NCI-H2081 treated with DMSO at 0.1 percent for 48 hours (cell line): ENCODE measurements at places on chromosomes 1 and 21.

- no peak for DNase-seq
Observed at GRCh38 chr21:44878053-44878982, 4.8 kb upstream of the PTTG1IP start.

DNA sequence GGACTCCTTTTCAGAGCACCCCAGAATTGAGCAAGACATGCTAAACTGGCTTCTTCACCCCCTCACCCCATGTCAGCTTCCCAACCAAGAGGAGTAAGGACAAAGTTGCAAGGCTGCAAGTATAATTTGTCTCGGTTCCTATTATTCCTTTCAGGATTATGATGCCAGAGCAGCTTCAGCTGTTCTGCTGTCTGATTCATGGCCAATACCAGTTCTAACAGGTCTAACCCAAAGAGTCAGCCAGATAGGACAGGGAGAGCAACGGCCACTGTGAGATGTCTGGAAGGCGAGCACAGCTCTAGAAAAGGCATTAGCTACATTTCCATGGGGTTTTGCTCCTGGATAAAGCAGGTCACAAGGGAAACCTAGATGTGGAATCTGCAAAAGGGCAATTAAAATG, 53.3 kb upstream of the HOOK1 start:
- DNase-seq, result no peak

- no peak for DNase-seq
Observed at GRCh38 chr21:28066076-28066475, 926.6 kb downstream of the LTN1 start.

GRCh38 chr1:34025675-34026074, 139.4 kb downstream of the CSMD2 start:
- DNase-seq, result no peak

- no peak for DNase-seq
Observed at GRCh38 chr1:107272321-107272720, 131.5 kb downstream of the NTNG1 start.

DNA sequence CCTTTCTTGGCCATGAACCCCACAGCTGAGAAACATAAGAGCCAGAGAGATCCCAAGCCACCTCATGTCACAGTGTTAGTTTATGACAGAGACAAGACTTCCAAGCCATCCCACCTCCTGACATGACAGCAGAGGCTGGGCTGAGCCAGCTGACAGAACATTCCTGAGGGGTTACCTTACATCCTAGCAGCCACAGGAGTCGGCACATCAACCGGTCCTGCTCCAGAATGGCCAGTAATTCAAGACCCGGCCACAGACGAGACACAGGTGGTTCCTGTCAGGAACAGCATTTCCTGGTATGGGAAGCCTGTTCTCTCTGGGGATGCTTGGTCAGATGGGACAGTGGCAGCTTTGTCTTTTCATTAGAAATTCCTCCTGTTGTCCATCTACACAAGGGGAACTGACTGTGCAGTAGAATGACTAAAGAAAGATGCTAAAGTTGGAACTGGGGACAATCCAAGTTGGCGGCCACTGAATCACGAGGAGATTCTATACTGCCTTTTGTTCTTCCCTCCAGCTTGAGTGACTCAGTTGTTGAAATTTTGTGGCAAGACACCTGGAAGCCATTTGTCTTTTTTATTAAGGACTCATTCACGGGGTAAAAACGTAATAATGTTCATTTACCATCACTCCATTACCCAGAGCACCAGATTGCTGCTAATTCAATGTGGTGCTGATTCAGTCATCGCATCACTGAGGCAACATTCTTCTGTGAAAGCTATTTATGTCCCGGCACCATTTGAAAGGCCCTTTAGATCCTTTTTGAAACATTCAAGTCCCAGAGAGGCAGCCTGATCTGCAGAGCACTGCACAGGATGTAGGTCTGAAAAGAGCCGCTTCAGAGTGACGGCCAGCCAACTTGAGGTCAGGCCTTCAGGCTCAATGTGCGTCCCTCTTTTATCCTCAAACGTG, 37.2 kb upstream of the NPL start:
- DNase-seq, result no peak

DNA sequence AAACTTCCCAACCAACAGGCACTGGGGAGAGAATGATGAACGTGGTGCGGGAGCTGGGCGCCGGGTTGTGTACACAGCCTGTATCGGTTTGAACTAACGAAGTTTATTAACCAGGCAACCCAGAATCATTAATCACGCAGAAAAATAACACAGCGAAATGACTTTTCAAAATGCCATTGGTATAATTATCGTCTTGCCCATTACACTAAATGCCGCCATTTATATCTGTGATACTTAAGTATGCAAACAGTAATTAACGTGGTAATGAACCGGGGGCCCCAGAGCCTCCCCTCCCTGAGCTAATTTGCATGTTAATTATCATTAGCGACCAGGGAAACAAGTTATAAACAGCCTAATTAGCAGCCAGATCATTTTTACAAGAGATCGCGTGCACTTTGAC, 5.1 kb upstream of the TTC34 start:
- DNase-seq, result no peak

DNA sequence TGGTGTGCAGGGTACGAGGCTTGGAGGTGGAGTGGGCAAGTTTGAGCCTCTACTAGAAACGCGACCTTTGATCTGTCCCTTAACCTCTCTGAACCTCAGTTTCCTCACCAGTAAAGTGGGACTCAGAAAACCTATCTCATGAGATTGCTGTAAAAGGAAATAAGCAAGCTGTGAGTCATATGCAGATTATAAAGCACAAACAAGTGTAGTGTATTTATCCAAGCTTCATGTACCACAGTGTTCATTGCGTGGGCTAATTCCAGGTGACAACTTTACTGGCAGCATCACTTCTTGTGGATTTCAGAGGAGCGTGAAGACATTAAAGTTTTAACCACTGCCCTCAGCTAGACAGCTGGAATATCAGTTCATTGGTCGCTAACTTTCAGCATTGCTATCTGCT, 44.4 kb downstream of the ZNF697 start:
- DNase-seq, result no peak

- no peak for DNase-seq
Observed at GRCh38 chr1:79090985-79091384, 84.5 kb upstream of the ADGRL4 start.

DNA sequence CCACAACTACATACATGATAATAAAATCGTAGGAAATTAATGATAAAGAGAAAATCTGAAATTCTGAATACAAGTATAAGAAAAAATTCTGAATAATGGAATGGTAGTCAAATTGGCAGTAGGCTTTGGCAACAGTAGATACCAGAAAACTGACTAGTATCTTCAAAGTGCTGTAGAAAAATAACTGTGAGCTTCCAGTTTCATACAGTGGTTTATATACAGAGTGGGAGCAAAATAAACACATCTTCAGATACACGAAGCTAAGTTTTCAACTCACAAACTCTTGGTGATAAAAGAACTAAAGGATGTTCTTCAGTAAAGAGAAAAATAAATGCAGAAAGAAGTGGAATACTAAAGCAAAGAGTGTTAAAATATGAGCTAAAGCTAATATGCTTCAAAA, 173.4 kb downstream of the PPP1R12B start:
- no peak for DNase-seq

- DNase-seq, result no peak
Observed at GRCh38 chr1:206716870-206717673, 32.4 kb downstream of the MAPKAPK2 start.

GRCh38 chr1:33147275-33147996, 34.4 kb downstream of the TRIM62 start:
- DNase-seq, result no peak

DNA sequence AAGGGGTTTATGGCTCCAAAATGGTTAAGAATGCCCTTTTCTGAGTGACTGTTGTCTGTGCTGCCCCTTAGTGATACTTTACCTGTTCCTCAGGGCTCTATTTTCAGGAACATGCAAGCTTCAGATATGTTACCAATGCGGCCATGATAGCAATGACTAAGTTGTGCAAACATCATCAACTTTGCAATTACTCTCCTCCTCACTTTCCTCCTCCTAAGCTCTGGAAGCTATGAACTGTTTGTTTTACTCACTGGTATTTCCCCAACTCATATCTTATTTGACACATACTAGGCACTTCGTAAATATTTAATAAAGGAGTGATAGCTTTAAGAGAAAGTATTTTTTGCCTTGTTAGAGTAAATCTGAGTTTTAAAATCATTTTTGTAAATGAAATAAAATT, 53.8 kb downstream of the RWDD3 start:
- no peak for DNase-seq

GRCh38 chr1:21539933-21540332, 30.7 kb downstream of the ALPL start:
- DNase-seq, result no peak

- no peak for DNase-seq
Observed at GRCh38 chr1:162550925-162551324, 10.6 kb upstream of the UAP1 start.

- DNase-seq, result no peak
Observed at GRCh38 chr21:25387665-25388064, 219.6 kb downstream of the MRPL39 start.

- no peak for DNase-seq
Observed at GRCh38 chr1:24141311-24141997, 1.5 kb downstream of the IL22RA1 start.

- DNase-seq, result no peak
Observed at GRCh38 chr1:34549199-34549598, 205.6 kb upstream of the GJB5 start.

GRCh38 chr1:238681021-238681420, 705.3 kb upstream of the CHRM3 start:
- DNase-seq, result no peak

GRCh38 chr1:35691571-35692220, 27.0 kb downstream of the C1orf216 start:
- DNase-seq, result no peak

GRCh38 chr1:33468967-33469366, 3.5 kb upstream of the ZSCAN20 start:
- no peak for DNase-seq

DNA sequence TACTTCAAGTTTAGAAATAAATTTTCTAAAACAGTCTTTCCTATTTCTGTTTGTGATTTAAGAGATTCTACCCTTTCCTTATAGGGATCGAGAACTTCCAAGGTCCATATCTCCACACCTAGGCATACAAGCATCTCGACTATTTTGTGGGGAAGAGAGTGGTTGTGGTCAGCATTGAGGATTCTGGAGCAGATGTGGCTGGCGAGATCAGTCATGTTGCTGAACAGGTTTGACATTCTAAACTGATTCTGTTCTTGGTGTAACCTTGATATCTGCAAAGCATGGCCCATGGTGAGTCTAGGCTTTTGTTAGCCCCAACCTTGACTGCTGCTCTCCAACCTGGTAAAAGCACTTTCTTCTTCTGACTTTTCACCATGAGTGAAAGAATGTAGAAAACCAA, 167.6 kb upstream of the POGK start:
- no peak for DNase-seq

DNA sequence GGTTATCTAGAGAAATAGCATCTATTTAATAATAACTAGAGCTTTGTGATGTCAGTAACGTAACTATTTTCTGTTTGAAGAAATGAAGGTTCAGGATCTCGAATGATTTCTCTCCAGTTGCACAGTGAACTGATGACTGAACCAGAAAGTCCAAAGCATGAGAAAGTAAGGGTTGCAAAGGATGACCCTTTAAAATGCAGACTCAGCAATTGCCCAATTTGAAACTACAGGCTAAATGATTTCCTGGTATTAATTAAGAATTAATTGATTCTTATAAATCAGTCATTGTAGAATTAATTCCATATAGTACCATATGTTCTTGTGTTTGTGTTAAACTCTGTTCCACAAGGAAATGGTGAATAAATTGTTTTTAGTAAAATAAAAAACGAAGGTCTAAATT, 318.6 kb downstream of the NFIA start:
- no peak for DNase-seq

DNA sequence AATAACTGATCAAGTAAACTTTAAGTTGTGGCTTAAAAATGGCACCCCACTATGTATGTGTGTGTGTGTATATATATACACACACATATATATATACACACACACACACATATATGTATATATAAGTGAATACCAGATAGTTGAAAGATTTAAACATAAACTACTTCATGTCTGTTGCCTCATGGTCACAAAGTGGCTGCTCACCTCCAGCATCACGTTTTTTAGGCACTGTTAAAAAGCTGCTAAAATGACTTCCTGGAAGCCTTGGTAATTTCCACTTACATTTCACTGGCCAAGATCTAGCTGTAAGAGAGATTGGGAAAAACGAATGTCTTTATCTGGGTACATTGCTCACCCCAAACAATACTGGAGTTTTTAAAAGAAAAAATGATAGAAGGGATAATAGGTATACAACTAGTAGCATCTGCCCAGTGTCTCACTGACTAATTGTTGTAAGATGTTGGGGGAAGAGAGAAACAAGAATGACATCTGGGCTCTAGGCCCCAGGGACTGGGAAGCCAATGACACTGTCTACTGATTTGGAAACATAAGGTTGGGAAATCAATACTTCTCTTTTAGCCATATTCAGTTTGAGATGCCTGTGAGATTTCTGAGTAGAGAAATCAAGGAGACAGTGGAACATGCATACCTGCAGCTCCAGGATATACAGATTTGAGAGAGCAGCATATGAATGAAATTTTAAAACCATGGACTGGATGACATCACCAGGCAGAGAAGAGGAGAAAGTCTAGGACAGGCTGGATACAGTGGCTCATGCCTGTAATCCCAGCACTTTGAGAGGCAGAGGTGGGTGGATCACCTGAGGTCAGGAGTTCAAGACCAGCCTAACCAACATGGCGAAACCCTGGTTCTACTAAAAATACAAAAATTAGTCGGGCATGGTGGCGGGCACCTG, 42.8 kb downstream of the CLDN14 start:
- DNase-seq, result no peak

DNA sequence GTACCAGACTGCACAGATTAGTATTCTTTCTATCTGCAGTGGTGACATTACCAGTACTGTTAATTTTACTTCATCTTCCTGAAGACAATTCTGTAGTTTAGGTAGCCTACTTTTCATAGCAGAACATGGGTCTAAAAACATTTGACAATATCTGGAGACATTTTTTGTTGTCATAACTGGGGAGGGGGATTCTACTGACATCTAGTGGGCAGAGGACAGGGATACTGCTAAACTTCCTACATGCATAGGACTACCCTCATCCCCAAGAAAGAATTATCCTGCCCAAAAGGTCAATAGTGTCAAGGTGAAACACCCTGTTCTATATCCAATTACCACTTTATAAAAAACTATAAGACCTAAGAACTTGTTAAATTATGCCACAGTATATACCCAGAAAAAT, 3.4 kb upstream of the ARHGAP29 start:
- no peak for DNase-seq

DNA sequence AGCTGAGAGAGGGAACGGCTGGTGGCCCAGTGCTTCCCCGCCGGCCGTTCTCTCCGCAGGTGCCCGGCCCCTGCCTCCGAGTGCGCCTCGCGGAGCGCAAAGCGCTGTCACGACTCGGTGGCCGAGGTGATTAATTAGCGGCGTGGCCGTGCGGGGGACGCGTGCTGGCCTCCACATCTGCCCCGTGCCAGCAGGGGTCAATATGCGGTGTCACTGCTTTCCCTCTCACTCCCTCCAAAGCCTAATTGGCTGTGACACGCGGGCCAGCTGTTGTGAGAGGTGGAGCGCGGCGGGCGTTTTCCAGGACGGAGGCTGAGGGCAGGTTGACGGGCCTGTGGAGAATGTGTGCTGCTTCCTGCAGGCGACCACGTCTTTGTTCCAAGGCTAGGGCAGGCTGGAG, 239.0 kb downstream of the LMX1A start:
- DNase-seq, result no peak
